Breast epithelium (tissue), 4 donors: ENCODE measurements at places on chromosomes 5 and 9. TPM values are rescaled to one million over a fixed set of nuclear protein-coding genes. Genes with fewer than 3 reads are reported as not detected.

Gene CER1
- not detected for total RNA-seq

Gene SPAAR
- 13.4 TPM for total RNA-seq

Gene PPP6C
- 34.4 TPM for total RNA-seq

Gene FAM221B
- total RNA-seq = not detected
